ENCODE measurements at places on chromosomes 1 and 21.

- no peak for DNase-seq
These were observed 18.1 kb downstream of the PLOD1 start for GRCh38 chr1:11952455-11953109.

- DNase-seq: no peak
These were observed 83.5 kb upstream of the ZNF326 start for GRCh38 chr1:89911191-89911991.

DNA sequence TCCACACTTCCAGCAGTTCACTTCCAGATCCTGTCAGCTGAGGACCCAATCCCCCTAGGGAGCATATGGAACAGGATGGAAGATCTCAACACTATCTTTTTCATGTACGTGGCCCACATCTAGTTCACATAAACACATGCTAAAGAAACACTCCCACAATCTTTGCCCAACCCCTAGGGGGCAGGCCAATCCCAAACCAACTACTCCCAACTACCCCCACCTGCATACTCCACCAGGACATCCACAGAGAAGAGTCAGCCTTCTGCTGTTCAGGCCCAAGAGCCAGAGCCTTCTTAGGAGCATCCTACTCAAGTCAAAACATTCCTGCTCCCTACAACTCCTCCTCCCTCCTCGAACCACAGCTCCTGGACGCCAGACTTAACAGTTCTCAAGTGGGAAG, 5.6 kb upstream of the SLC5A9 start:
- DNase-seq: no peak

GRCh38 chr1:152902636-152903035, 5.7 kb upstream of the IVL start:
- DNase-seq: no peak

GRCh38 chr1:9910076-9910422, at the start of gene CTNNBIP1:
Gene CTNNBIP1, minus strand, starts transcription at chr1:9910269. Its CDS starts 38,205 bp downstream, at chr1:9872064.
- no peak for DNase-seq

DNA sequence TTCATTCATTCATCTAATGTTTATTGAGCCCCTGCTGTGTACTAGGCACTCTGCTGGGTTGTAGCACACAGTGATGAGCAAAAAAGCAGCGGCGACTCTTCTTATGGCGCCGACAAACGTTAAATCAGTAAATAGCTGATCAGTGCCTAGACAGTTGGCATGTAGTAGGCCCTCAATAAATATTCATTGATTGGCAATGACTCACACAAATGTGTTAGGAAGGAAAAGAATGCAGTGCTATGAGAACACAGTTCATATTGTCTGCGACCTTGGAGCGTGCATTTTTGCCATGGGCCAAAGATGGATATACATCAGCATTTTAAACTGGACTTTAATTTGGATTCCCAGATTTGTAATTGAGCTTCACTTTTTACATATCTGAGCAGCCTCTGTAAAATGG, 52.0 kb downstream of the PRDM2 start:
- no peak for DNase-seq

DNA sequence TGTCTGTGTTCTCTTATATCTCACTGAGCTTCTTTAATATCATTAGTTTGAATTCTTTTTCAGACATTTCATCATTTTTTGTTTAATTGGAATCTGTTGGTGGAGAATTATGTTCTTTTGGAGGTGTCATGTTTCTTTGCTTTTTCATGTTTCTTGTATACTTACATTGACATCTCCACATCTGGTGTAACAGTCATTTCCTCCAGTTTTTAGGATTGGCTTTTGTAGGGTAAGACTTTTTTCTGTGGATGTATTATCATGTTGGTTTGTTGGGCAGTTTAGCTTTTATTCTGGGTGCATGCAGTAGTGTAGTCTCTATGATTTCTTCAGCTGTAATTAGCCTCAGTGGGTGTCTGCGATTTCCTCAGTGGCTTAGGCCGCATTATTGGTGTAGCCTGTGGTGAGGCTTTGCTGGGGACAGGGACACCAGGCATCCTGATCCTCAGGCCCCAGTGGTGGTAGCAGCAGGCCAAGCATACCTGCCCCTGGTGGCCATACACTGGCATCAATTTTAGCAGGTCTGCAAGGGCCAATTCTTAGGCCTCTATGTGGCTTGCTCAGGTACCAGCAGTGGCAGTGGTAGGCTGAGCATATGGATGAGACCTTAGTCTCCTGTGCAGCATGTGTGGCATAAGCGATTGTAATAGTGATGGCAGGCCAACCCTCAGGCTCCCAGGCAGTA, 77.6 kb upstream of the SAMD13 start:
- no peak for DNase-seq

DNA sequence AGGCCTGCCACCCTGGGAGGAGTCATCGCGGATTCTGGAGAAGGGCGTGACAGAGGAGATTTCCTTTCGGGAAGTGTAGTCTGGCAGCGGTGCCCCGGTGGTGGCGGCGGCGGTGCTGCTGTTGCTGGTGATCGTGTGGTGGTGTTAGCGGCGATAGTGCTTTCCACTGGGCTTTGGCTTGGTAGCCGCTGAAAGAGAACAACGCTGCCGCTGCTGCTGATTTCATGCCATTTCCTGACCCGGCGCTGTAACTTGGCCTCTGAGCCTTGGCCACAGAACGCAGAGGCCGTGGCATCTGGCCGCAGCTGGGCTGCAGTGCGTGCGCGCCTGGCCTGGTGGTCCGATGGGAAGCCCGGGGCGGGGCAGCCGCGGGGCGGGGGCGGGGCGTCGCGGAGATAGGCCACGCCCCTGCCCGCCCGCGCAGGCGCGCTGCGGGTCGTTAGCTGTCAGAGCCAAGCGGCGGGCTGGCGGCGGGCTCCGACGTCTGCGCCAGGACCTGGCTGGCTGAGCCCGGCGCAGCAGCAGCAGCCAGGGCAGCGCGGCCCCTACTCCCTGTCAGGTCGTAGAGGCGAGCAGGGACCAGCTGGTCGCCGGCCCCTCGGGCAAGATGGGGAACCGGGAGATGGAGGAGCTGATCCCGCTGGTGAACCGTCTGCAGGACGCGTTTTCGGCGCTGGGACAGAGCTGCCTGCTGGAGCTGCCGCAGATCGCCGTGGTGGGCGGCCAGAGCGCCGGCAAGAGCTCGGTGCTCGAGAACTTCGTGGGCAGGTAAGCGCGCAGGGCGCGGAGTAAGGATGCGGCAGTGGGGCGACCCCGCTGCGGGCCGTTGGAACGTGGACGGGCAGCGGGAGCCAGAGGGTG, at the start of gene DNM3:
Gene DNM3 (plus strand): TSS at position 449 of the 861 bp plus-strand sequence. CDS start 159 bp downstream, at position 608.
- peak; percentile 83 for DNase-seq

GRCh38 chr1:150511551-150511950, 3.6 kb downstream of the ECM1 start:
- no peak for DNase-seq

GRCh38 chr21:40099809-40100208, 232.6 kb downstream of the PCP4 start:
- no peak for DNase-seq

- DNase-seq: peak; percentile 79
These were observed 31.3 kb downstream of the NCMAP start for GRCh38 chr1:24586970-24587820.

DNA sequence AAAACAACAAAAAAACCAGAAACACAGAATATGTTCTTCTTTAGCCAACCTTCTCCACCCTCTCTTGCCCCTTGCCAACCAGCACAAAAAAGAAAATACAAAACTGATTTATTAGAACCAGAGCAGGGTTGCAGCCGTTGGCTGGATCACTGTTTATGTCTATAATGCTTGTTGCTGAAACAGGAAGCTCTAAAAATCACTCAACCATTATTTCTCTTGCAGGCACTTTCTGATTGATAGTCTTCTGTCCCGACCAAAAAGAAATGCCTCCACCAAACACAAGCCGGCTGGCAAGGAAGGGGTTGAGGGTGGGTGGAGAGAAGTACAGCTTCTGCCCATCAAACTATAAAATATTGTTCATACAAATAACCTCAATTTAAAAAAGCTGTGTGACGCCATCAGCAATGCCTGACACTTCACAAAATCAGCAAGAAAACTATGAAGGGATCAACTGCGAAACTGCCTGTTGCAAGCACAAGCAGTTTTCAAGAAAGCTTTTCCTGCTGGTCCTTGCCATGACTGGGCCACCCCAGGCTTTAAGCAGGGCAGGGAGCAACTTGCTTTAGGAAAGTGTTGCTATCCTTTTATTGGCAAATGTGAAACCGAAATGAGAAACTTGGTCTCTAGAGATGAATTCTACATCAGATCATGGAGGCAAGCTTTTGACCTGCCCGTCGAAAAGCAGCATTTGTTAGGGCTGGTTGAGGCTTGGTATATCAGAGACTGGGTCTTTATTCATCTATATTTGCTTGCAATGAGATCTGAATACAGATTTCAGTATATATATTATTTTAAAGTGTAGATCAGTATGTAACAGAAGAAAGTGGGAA, 174.2 kb downstream of the RUNX1 start:
- DNase-seq: no peak
